ENCODE measurements at places on chromosomes 7 and 10.

DNA sequence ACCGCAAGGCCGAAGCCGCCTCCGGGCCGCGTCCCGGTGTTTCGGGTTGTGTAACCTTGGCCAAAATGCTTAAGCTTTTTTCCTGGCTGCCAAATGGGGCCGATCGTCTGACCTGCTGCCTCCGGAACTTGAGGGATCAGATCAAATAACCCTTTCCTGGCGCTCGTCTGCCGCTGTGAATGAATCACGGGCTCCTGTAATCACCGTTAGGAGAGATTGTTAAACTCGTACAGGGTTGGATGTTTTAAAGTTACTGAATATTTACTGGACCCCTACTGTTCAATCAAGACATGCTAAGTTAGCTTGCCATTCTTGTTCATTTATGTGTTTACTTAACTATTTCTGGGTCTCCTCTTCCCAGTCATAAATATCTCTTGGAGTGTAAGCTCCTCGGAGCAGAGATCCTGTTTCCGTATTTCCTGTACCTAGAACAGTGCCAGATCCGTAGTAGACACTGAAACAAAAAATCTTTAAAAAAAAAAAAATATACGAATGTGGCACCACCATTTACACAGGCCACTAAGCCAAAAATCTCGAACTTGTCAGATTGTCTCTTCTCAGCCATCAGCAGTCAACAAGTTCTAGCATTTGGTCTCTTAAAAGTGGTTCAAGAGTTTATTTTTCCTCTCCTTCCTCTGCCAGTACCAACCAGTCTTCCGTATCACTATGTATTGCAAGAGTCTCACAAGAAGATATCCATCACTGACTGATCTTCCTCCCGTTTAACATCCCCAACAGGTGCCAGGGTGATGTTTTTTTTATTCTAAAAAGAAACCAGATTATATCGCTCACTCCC, 650 bp upstream of the TM9SF3 start:
- DNase-seq: no peak

DNA sequence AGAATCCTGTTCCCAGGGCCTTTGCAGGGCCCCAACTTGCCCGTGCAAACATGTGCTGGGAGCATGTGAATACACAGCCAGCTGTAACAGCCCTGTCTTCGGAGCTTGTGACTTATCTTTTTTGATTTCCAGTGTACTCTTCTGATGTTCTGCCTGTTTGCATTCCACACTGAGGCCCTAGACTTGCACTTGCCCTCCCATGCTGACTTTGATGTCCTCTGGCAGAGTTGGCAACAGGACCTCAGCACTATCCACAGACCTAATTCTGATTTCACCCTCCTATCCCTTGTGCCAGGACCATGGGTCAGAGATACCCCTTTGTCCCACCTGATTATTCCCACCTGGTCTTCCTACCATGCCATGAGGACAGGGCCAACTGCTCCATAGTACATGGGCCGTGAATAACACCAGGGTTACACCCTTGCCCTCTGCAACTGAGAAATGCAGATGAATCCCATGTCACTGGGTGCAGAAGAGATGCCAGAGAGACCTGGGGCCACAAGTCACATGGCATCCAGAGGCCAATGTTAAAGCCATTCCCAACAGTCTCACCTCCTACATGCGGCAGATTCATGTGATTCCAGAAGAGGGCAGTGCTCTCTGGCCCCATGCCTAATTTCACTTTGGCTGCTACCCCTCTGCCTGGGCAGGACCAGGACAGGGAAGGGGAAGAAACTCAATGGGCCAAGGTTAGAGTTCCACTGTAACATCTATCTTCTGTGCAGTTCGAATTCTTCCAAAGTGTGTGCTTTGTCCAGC, 43.0 kb downstream of the SCRN1 start:
- DNase-seq: no peak

- peak; percentile 25 for DNase-seq
Observed at GRCh38 chr7:149624006-149624405, 126.4 kb upstream of the ZNF746 start.

GRCh38 chr10:12389154-12389734, 39.9 kb downstream of the CAMK1D start:
- no peak for DNase-seq

GRCh38 chr10:61839916-61840315, 61.6 kb upstream of the ARID5B start:
- DNase-seq: no peak

- no peak for DNase-seq
Observed at GRCh38 chr7:157579425-157579824, 242.6 kb downstream of the DNAJB6 start.

DNA sequence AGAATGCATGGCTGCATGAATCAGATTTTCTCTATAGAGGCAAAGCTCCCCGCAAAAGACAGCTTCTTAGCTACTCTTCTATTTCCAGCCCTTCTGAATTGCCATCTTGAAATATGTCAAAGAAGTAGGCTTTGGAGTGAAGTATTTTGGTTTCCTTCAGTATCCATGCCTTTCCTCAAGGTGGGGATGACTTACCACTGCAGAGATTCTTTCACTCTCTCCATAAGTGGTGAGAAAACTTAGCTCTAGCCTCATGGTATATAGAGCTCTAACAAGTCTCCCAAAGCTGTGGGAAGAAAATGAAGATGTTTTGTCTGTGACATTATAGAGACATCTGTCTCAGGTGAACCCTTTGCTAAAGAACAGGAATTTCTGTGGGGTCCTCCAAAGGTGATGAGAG, 89.6 kb upstream of the ITGB1 start:
- no peak for DNase-seq

GRCh38 chr10:64286533-64286932, 765.3 kb downstream of the REEP3 start:
- no peak for DNase-seq

DNA sequence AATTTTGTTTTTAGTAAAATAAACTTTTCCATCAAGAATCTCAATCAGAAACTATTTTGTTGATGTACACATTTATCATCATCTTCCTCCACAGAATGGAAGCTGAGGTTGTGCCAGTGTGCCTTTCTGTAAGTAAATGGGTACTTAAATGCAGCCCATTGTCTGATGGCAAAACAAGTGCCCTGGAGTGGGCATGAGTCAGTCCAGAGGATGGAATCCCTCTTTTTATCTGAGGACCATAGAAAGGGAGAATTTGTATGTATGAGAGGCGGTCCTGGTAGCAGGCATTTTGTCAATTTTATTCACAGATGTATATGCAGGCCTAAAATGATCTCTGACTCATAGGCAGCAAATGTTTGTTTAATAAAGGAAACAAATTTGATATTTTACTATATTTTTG, 102.1 kb upstream of the MAGI2 start:
- no peak for DNase-seq

DNA sequence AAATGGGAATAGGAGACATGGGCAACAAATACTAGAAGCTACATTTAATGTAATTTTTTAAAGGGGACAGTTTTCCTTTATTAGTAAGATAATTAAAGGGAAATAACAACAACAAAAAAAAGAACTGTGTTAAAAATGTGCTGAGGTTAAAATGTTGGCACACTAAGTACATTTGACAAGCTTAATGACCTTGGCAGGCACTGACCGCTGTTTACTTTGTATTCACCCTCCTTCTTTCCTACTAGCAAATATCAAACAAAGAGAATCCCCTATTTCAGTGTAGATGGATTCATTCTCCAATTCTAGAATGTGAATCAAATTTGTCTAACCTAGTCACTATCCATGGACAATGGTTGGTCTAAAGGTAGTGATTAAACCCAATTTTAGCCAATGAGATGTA, 77.5 kb upstream of the TOMM7 start:
- peak; percentile 49 for DNase-seq

GRCh38 chr7:88243345-88243909, 23.6 kb upstream of the SRI start:
- peak; percentile 61 for DNase-seq

- DNase-seq: no peak
Observed at GRCh38 chr7:50682079-50682478, 100.6 kb downstream of the GRB10 start.

DNA sequence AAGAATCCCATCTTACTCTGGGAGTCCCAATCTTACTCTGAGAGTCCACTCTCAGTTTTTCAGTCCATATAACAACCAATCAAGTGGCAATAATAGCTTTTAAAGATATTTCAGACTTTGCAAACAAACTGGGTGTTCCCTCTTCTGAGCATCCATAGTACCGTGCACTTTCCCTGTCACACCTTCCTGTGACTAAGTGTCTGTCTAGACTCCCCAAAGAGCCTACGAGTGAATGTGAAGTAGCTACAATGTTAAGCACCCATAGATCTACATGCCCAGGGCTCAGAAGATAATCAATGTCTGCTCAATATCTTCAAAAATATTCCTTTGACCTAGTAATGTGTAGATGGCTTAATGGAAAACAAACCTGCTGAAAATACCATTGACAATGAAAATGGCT, 95.6 kb upstream of the ASAH2 start:
- no peak for DNase-seq

DNA sequence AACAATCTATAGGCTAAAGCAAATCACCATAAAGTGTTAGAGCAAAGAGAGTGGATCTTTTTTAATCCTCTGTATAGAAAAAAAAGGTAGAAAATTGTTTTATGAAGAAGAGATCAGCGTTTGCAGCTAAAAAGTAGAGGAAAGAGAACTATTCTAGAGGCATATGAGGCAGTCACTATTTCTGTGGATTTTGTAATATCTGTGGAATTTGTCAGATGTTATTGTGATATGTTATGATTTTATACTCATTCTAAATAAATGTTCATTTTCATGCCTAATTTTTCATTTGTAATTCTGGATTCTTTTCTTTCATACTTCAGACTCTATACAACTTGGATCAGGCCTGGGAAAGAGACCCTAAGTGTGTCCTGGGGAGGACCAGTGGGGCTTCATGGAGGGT, 295.0 kb upstream of the LYZL1 start:
- no peak for DNase-seq

GRCh38 chr7:68504716-68505115, 1093.6 kb upstream of the AUTS2 start:
- DNase-seq: no peak

DNA sequence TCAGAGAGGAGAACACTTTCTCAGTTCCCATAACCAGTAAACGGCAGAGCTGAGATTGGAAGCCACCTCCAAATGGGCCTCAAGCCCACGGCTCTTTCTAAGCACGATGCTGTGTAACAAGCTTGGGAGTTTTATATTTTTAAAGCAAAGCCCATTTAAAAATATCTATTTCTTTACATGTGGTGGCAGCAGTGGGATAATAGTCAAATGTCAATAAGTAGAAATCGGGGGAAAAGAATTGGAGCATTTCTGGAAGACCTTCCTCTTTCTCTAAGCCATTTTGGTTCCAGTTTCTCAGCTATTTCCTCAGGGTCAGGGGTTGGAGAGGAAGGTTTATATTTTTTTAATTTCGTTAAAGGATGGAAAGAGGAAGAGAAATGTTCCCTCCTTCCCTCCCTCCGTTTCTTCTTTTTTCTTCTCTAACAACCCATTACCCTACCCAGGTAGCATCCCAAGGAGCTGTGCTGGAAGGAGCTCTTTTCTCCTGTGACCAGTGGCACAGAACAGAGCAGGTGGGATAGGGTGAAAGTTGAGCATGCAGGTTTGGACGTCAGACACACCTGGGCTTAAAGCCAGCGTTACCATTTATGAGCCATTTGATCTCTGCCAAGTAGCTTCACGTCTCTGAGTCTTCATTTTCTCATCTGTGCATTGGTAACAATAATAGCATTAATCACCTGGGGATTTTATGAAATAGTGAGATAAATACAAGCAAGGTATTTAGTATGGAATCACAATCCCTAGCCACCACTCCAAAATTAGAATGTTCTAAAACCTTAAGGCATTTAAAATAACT, 515.7 kb downstream of the RPS24 start:
- no peak for DNase-seq
